Natural killer cell (primary cell): ENCODE measurements at places on chromosomes 1 and 21.

GRCh38 chr1:27192039-27192529 is 37.2 kb upstream of the SLC9A1 start:
- DNase-seq: no peak

DNA sequence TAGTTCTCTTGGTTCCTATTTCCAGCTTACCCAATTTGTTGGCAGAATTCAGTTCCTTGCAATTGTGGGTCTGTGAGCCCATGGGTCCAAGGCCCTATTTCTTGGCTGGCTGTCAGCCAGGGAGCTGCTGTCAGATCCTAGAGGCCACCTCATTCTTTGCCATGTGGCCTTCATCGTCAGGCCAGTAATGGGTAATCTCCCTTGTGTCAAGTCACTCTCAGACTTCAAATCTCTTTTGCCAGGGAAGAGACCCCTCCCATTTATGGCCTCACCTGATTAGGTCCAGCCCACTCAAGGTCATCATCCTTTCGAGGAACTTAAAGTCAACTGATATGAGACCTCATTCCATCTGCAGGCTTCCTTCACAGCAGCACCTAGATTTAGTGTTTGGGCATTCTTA is 17.9 kb downstream of the OBSCN start:
- DNase-seq: no peak

DNA sequence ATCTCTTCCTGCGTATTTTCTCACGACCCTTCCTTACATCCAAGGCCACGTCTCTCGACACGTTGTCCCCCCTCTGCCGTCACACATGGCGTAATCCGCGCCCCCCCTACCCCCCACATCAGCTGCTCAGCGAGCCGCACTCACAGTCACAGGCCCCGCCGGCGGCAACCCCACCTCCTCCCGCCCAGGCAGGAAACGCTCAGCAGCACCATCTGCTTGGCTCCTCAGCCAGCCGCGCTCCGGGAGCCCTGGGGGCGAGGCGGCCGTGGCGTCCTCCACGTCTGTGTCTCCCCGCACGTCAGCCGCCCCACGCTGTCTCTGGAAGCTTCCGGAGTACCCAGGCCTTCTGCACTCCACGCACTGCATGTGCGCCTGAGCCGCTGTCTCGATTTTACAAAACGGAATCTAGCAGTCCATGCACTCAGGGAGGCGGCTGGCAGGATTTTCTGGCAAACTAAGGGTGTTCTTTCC is 64.6 kb downstream of the SIK1 start:
- peak; percentile 82 for DNase-seq

DNA sequence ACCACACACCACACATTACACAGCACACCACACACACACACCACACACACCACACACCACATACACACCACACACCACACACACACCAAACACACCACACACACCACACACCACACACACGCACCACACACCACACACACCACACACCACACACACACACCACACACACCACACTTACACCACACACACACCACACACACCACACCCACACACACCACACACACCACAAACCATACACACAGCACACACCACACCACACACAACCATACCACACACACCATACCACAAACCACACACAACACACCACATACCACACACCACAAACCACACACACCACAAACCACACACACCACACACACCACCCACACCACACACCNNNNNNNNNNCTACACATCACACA is 40.9 kb upstream of the SIK1 start:
- DNase-seq: no peak

GRCh38 chr1:24955161-24955560 is 25.1 kb upstream of the RUNX3 start:
- DNase-seq: no peak

GRCh38 chr1:68231627-68232288 is 565 bp downstream of the WLS start:
- DNase-seq: no peak

- DNase-seq: no peak
These were observed 54.9 kb downstream of the NVL start for GRCh38 chr1:224274970-224275626.

DNA sequence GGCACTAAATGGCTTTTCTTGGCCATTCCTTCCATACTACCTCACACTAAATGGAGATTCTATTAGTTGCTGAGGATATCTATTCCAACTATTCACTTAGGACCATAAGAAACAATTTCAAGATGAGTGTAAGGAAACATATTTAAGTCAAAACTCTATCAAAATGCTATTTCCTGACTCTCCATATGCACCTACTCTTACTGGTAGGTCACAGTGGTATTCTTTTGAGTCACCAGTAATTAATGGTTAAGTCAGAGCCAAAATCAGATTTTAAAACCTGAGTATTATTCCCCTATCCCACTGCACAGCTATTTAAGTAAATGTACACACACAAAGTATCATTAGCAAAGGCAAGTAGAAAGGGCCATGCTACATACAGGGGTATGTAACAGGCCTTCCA is 50.3 kb downstream of the ARID4B start:
- DNase-seq: no peak

DNA sequence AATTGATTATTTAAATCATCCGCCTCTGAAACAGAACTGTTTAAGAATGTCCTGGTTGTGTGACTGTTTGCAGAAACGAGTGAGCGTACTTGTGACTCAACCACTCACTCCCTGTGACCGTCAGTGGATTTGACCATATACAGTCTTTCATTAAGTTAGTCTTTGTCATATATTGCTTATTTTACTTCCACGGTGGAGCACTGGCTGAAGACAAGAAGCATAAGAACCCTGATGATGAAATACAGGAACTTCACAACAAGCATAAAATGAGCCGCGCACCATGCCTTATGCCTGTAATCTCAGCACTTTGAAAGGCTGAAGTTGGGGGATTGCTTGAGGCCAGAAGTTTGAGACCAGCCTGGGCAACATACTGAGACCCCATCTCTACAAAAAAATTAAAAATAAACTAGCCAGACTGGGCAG is 194.0 kb downstream of the TOMM20 start:
- DNase-seq: peak; percentile 3

- no peak for DNase-seq
These were observed 35.3 kb downstream of the FAAH start for GRCh38 chr1:46429436-46429835.

- DNase-seq: no peak
These were observed 109.4 kb upstream of the WNT4 start for GRCh38 chr1:22252251-22252650.

DNA sequence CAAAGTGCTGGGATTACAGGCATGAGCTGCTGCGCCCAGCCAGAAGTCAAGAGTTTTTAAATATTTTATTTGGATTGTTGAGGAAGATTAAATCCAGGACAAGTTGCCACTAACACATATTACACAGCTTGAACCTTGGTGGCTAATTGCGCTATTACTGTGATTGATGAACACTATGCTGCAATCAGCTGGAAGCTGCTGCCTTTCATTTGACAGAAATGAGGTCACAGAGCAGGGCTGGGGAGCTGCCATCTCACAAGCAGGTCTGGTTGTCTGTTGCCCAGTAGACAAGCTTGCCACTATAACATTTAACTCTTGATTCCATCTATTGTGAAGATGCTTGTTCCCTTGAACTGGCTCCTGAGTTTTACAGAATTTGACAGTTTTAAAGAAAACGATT is 37.4 kb upstream of the NRDC start:
- no peak for DNase-seq

DNA sequence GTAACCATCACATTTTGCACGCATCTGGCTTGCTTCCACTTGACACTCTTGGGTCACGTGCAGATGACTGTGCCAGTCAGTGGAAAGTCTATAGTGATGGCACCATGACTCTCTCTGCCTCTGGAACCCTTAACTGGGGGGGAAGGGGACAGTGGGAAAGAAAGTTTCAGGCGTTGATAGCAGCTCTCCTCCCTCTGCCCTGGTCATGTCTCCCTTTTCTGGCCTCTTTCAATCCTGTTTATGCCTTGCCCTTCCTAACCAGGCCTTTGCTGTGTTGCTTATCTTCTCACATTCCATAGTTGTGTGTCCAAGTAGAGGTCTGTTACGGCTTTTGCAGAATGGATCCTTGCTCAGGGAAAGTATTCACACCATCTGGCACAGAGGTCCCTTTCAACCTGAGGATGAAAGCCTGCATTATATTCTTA is 93.5 kb downstream of the NRDC start:
- no peak for DNase-seq

GRCh38 chr1:189619682-189620332 is 857.9 kb downstream of the BRINP3 start:
- no peak for DNase-seq

- DNase-seq: peak; percentile 15
These were observed 39.2 kb downstream of the NSL1 start for GRCh38 chr1:212752252-212752933.

DNA sequence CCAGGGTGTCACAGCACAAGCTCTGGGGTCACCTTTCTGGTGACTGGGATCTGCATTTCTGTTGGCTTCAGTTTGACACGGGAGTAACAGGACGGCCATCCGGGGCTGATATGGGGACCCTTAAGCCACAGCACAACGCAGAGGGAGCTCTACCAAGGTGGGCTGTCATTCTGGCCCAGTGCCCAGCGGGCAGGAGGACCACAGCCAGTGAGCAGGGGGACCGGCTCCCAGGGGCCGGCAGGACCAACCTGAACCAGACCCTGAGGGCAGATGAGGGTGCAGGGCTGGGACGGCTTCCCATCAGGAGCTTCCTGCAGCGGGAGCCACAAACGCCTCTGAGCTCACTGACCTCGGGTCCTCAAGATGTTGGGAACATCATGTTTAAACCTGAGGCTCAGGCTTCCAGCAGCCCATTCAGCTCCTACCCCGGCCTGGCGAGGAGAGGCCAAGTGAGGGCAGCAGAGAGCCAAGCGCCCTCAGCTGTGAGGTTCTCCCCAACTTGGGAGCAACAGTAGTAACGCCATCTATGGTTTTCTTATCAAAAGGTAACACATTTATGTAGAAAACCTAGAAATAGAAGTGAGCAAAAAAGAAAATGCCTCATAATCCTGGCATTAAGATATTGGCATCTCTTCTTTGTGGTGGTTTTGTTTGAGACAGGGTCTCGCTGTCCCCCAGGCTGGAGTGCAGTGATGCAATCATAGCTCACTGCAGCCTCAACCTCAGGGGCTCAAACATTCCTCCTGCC is 26.8 kb downstream of the TMEM201 start:
- DNase-seq: peak; percentile 74
